Left hindlimb (tissue), 1 donor: ENCODE measurements at places on chromosomes 7 and 10.

- no peak for DNase-seq
Measured at GRCh38 chr7:157292770-157293412, 43.9 kb upstream of the DNAJB6 start.

- no peak for DNase-seq
Measured at GRCh38 chr10:15879058-15879457, 18.8 kb upstream of the MINDY3 start.

GRCh38 chr7:296373-296945 lies 6.5 kb downstream of the FOXL3 start:
- no peak for DNase-seq

DNA sequence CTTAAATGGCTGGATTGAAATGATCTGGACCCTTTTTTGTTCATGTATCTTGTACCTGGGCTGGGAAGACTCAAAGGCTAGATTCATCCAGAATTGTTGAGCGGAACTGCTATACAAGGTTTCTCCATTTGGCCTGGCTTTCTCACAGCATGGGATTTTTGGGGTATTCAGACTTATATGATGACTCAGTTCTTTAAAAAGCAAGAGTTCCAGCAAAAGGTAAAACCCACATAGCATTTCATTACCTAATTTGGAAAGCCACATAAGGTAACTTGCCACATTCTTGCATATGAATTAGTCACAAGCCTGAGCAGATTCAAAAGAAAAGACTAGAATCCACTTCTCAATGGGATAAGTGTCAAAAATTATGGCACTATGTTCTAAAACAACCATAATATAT lies 137.4 kb downstream of the HGF start:
- DNase-seq = no peak

DNA sequence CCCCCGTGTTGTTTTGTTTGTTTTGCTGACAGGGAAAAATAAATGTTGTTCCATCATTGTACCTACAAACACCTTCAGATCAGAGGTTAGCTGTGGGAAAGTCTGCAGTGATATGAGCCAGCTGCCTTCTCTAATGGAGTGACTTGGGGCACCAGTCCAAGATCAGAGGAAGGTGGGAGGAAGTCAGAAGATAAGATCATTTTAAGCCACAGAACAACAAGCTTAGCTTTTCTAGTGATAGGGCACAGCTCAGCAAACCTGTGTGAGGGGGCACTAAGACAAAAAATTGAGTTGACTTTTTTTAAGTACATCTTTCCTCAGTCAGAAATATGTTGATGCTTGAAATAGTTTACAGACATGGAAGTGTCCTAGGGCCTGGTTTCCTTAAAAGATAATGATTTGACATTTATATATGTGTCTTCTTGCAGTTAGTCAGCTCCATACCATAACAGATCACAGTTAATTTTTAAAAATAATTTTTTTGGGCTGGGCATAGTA lies 240.3 kb upstream of the KAT6B start:
- no peak for DNase-seq

- no peak for DNase-seq
Measured at GRCh38 chr7:44052771-44053365, 8.4 kb downstream of the DBNL start.

GRCh38 chr7:33714208-33714607 lies 191.1 kb upstream of the BMPER start:
- no peak for DNase-seq

DNA sequence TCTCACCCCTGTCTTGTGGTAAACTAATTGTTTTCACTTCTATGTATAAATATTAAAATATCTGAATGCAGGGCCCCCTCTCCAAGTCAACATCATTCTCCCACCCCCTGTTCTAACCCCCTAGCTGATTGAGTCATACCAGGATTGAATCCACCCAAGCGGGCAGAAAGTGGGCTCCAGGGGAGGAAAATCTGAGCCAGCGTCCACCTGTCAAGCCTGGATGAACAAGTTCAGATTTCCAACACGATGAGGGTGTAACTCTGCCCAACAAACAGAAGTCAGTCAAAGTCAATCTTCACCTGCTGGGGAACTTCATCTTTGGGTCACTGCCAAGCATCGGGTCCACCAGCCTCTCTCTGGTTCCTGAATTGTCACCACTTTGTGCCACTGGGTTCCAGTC lies 162.9 kb upstream of the CELF2 start:
- no peak for DNase-seq

DNA sequence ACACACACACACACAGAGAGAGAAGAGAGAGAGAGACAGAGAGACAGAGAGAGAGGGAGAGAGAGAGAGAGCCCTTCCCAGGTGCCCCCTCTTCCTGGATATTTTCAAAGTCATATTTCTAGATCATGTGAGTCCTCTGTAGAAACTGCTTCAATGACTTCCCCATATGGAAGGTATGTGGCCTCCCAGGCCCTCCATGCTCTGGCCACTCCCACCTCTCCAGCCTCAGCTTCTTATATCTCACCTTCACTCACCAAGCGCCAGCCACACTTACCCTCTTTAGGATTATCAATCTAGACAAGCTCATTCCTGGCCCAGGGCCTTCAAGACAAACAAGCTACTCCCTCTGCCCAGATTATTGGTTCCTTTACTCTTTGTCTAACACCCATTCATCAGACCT lies 259.7 kb downstream of the MTERF1 start:
- DNase-seq = no peak

DNA sequence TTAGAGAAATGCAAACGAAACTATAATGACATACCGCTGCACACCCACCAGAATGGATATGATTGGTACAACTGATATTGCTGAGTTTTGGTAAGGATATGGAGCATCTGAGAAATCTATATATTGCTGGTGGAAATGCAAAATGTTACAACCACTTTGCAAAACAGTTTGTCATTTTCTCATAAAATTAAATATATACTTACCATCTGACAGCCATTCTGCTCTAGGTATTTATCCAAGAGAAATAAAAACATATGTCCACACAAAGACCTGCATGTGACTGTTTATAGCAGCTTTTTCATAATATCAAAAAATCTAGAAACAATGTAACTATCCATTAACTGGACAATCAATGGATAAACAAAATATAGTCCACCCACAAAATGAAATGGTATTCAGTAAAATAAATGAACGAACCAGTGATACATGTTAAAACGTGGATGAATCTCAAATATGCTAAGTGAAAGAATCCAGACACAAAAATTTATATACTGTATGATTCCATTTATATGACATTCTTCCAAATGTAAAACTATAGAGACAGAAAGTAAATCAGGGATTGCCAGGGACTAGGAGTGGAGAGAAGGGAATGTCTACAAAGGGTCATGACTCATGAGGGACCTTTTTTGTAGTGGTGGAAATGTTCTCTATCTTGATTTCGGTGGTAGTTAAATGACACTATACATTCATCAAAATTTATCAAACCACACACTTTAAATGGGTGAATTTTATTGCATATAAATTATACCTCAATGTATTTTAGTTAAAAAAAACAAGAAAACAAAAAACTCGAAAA lies 312.0 kb upstream of the GLI3 start:
- no peak for DNase-seq

DNA sequence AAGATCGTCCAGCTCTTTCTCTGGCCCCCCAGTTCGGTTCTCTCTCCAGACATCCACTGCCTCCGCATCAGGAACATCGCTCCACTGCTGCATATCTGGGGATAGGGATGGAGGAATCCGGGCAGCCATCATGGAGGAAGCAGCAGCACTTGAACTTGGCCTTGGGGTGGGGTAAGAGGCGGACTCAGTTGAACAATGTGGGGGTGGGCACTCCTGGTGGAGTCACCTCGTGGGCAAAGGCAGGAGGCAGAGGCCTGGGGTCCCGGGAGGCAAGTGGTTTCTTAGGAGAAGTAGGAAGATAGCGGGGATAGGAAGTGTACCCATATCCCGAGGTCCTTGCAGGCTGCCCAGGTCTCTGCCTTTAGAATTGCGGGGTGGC lies 98.3 kb downstream of the CHST15 start:
- peak; percentile 38 for DNase-seq

DNA sequence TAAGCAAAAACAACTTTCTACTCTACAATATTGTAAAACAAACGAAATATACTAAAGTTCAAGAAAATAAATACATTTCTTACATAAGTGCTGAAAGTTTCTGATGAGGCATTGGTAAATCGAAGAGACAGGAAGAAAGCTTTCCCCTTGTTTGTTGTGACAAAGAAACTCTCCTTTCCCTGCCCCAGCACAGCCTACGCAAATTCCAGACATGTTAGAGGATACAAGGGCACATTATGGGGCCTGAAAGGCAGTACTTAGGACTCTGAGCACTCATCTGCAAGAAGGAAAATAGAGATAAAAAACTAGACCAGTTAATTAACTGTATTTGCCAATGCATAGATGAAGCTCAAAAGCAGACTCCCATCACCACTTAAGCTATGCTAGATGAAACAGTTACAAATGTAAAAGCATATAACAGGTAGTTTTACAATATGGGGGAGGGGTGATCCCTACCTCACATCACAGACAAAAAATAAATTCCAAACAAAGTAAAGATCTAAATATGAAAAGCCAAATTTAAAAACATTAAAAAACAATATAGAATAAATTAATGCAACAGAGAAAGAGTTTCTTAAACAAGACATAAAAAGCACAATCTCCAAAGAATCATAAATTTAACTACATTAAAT lies 21.8 kb downstream of the ARHGAP19 start:
- no peak for DNase-seq

- peak; percentile 88 for DNase-seq
Measured at GRCh38 chr10:71713135-71714030, 6.2 kb downstream of the C10orf105 start.

DNA sequence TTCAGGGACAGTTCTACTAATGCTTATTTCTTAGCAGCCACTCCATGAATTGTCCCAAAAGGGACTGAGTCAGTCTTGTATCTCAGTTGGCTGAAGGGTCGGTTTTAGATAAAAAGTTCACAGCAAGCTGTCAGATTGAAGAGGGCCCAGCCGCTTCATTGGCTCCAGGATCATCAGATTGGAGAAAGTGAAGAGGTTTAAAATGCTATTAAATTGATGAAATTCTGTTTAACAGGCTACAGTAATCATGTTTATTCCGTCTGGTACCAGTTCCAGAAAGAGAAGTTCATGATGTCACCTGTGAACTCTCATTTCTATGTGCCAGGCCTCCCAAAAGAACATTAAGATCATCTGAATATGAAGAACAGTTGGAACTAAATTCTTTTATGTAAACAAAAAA lies 294.4 kb upstream of the BMPER start:
- DNase-seq = no peak

GRCh38 chr7:3482147-3482921 lies 181.3 kb downstream of the SDK1 start:
- DNase-seq = peak; percentile 45

DNA sequence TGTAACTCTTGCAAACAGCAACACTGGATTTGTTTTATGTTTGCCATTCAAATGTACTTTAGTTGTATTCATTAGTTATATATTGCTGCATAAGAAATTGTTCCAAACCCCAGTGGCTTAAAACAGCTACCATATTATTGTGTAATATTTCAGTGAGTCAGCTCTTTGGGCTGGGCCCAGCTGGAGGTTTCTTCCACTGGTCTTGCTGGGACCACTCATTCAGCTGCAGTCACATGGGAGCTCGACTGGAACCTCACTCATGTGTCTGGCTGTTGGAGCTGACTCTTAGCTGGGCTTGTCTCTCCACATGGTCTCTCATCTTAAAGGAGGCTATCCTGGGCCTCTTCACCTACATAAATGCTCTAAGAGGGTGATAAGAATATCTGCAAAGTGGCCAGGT lies 23.2 kb upstream of the PIP4K2A start:
- DNase-seq = no peak

DNA sequence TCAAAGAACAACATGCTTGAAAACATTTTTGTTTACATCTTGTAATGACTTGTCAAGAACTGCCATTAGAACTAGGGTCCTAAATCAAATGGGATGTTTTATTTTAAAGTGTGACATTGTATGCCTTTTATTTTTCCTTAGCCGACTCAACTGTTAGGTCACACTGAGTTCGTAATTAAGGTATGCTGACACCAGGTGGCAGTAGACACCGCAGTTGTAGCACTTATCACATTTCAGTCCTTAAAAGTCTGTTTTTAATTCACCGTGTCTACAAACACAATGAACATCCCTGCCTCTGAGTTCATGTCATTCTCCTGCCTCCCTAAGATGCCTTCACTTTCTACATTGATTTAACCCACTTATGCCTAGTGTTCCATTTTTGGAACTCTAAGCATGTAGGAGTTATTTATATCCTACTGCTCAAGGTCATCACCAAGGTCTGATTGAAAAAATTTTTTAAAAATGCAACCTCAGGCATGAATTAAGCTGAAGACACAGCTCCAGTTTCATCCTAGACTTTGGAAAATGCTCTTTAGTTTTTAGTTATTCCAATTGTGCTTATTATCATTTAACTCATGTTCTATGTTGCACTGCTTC lies 186.1 kb downstream of the BMPER start:
- DNase-seq = no peak

GRCh38 chr7:112799448-112800120 lies 9.4 kb upstream of the TMEM168 start:
- DNase-seq = no peak

- DNase-seq = no peak
Measured at GRCh38 chr10:92929896-92930295, 81.6 kb downstream of the EXOC6 start.

DNA sequence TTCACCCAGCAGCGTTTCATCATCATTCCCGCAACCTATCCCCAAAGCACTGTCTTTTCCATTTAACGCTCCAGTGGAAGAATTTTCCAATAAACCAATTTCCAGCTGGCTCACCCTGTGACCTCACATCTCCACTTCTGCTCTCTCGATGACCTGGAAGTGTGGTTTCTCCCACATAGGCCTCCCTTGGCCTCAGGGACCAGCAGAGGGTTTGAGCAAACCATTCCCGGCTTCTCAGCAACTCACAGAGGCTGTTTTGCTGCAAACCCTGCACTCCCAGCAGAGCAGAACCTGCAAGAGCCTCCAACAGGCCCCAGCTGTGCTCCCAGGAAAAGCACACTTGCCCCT lies 523.0 kb upstream of the FOXK1 start:
- no peak for DNase-seq

DNA sequence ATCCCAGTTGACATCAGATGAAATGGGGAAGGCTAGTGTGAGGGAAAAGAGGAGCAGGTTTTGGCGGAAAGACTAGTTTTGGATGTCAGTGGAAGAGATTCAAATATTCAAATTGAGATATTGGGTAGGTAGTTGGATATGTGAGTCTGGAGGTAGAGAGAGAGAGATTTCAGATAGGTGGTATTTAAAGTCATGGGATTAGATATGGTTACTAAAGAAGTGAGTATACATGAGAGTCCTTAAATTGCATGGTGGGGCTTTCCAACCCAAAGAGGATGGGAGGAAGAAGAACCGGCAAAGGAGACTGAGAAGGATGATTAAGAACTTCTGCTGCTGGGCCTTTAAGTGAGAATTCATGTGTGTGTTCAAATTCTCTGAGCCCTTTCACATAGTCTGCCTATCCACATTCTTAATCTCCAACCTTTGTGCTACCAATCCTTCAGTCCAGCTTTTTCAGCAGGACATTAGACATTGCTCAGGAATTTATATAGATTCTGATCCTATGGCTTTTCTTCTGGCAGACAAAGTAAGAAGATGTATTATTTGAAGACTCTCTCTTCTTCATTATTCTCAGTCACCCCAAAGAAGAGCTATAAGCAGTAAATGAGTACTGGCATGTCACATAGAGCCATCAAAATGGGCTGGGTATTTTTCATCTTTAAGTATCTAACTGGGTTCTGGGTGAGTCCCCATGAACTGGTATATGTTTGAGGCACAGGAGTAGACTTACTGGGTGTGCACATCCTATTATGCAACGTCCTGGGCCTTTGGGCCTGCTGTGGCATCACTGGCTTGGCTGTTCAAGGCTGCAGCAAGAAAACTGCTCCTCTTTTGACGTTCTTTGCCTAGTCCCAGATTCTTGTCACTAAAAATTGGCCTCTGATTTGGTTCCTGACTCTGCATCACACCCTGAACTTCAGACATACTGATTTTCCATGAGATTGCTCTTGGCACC lies 33.6 kb downstream of the ST7 start:
- DNase-seq = no peak
